ENCODE measurements at places on chromosomes 11 and 22.

- peak; percentile 65 for DNase-seq
Observed at GRCh38 chr22:31488988-31489617, 539 bp downstream of the EIF4ENIF1 start.

DNA sequence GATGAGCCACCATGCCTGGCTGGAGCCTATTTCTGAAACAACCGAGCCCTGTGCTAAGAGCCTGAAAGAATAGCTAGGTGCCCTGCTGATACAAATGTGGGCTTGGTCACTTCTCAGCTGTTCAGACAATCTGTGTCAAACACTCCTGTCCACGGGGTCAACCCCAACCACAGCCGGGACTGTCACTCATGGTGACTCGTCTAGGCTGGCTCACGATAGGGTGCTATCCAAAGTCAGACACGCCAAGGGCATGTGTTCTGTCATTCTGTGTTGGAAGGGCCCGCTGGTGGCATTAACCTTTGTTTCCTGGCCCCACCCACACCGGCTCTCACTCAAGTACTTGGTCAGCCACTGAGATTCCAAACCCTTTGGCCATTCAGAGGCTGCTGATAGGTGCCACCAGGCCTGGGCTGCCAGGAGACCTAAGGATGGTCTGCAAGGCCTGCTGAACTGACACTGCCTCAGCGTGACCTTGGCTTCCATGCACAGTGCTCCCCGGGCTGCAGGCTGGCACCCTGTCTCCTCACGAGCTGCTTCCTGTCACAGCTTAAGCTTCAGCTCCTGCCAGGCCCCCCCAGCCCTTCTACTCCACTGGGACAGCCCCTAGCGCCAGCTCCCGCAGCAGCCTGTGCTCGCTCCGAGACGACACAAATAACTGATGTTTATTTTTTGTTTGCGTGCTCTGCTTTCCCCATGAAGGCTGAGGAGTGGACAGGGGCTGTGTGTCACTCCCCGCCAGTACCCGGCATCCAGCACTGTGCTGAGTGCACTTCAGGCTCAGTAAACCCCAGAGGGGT is 14.2 kb upstream of the CDC42BPG start:
- no peak for DNase-seq

GRCh38 chr11:128632141-128632791 is 44.9 kb upstream of the ETS1 start:
- peak; percentile 56 for DNase-seq

GRCh38 chr11:66326261-66327111 is 9.6 kb upstream of the CD248 start:
- DNase-seq: no peak

- DNase-seq: no peak
Observed at GRCh38 chr11:13465909-13466371, 2.9 kb upstream of the BTBD10 start.

DNA sequence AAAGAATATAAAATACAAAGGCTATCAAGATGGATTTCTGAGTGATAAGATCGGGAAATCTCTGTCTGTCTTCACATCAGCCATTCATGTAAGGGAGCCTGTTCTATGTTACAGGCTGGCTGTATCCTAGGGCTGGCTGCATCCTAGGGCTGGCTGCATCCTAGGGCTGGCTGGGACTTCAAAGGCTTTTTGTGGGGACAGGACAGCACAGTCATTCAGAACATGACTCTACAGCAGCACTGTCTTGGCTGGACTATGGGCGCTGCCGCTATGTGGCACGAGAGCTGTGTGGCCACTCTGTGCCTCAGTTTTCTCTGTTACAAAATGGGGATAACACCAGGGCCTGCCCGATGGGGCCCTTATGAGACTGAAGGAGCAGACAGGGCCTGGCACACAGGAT is 10.2 kb downstream of the ADAMTS8 start:
- DNase-seq: no peak

- no peak for DNase-seq
Observed at GRCh38 chr11:68282141-68282860, 10.5 kb upstream of the C11orf24 start.

DNA sequence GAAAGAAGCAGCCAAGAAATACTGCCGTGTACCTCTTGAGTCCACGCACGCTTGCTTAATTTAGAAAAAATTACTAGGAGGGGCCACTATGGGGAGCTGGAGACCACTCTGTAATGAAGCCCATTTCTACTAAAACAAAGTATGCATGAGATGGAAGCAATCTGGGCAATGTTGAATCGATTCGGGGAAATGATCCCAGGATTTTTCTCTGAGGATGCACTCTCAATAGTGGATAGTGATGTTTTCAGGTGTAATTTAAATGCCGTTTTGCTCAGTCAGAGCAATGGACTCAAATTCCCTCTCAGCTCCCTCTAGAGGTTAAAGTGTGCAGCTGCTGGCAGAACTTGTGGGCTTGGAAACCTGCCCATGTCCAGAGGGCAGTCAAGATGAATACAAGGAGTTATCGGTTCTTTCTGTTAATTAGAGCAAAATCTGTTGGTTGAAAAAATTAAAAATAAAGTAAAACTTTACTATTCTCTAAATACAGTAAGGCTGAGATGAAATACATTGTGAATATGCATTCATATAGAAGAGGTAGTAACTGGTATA is 64.1 kb downstream of the ME3 start:
- peak; percentile 78 for DNase-seq

DNA sequence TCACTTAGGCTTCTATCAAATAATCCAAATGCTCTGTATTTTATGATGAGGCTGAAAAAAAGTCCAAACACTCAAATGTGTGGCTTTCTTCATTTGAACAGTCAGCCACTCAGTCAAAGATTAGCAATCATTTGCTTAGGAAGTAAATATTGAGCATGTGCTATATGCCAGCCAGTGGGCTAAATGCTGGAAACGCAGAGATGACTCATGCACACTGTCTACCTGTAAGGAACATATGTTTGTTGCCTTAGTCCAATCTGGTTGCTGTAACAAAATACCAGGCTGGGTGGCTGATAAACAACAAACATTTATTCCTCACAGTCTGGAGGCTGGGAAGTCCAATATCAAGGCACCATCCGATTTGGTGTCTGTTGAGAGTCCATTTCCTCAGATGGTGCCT is 617.3 kb downstream of the NTM start:
- DNase-seq: no peak

- DNase-seq: no peak
Observed at GRCh38 chr11:65779669-65779918, 1.2 kb downstream of the AP5B1 start.

DNA sequence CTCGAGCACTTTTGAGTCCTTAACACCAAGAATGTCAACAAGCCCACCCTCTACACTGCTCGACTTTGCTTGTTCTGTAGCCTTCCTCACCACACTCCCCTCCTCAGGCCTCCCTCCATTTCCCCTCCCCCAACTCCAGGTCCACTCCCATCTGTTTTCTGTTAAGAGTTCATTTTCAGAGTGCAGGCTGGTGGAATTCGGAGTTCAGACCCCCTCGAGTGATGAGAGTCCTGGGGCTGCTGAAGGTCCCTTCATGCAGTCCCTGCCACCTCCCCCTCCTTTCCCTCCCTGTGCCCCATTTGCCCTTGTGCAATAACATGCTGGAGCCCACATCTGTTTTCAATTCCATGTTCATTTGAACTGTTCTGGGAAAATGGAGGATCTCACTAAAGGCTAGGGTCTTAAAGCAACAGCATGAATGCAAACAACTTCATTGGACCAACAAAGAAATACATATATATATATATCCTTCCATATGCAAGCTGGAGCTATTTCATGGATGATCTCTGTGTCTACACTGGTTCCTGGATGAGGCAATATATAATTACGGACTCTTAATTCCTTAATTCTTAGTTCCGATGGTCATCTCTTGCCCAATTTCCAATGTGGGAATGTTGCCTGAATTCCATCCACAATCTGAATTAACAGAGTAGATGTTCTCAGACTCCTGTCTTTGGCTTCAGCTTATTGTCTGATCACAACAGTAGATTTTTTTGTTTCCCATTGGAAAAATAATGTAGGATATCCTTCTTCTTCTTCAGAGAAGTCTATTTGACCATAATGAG is 340.4 kb downstream of the ETS1 start:
- no peak for DNase-seq

DNA sequence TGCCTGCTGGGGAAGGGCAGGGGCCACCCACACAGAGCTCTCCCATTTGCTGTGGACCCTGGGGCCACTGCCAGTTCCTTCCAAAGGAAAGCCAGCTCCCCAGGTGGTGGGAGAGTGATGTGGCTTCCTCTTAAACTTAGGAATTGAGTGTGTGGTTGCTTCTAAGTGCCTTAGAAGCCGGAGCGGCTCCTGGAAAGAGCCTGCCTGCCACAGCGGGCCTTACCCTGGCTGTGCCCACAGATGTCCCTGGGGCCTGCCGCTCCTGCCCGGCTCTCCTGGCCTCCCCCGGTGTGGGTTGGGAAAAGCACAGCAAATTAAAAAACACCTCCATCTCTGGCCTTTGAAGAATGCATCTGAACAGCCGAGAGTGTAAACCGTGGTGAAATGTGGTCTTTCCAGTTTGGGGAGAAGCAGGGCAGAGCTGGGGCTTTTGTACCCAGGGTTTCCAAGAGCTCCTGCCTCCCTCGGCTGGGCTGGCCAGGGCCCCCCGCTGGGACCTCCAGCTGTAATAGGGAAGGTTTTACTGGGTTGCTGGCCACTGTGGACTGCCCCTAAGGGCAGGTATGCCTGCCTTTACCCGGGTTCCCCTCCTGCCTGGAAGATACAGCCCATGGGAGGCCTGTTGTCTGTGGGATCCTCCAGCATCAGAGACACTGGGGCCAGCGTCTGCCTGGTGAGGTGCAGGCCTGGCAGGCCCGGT is 30.2 kb downstream of the LRP5 start:
- DNase-seq: no peak

DNA sequence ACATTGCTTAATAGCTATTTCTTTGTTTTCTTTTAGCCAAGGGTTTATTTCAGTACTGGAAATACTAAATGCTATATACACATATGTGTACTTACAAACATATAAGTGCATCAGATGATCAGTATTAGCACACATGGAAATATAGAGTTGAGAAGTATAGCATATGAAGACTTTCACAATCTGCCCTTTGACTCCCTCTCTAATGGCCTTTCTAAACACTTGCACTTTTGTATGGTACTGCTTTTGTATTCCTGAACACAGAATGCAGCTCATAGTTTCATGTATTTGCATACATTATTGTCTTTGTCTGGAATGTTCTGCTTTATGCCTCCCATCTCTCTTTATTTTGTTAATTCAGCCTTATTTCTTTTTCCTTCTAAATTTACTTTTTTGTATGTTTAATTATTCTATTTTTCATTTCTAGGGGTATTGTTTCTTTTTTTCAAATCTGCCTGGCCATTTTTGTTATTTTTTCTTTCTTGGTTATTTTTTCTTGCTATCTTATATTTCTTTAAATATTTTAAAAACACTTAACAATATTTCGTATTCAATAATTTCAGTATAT is 28.8 kb downstream of the ACER3 start:
- no peak for DNase-seq

DNA sequence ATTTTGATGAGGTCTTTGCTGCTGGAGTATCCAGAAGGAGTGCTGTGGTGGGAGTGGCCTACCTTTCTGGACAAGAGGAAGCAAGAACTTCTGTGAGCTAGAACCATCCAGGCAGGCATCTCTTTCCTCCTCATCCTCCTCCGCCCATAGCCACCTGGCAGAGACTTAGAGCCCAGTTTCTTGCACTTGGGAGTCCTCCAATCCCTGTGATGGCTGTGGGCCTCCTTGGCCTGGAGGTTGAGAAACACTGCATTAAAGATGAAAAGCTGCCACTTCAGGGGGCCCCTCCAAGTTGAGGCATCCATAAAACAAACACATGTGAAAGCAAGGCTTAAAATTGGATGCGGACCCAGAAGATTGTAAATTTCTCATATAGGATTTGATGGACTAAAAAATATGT is 110.3 kb downstream of the ZBTB16 start:
- no peak for DNase-seq

GRCh38 chr11:117026593-117027330 is 71.5 kb downstream of the SIK3 start:
- DNase-seq: no peak

DNA sequence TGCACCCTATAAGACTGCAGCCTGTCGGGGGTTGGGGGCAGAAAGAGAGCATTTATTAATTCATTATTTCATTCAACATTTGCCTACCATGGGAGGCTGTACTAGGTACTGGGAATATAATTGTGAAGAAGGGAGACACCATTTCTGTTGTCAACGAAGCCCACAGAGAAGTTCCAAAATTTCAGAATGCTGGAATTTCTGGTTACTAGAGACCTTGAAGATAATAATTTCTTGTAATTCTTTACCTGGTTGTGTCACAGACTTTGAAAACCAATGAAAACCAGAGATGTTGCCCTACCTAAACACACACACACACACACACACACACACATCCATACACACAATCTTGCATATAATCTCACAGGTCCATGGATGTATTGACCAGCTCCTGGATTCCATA is 30.1 kb downstream of the CD44 start:
- DNase-seq: no peak
